ENCODE measurements at places on chromosomes 16 and 17.
A peak's percentile ranks its signal among the peaks of the same experiment; 100 is the strongest.

GRCh38 chr16:82146957-82147356 lies 23.1 kb downstream of the MPHOSPH6 start:
- DNase-seq, result no peak

DNA sequence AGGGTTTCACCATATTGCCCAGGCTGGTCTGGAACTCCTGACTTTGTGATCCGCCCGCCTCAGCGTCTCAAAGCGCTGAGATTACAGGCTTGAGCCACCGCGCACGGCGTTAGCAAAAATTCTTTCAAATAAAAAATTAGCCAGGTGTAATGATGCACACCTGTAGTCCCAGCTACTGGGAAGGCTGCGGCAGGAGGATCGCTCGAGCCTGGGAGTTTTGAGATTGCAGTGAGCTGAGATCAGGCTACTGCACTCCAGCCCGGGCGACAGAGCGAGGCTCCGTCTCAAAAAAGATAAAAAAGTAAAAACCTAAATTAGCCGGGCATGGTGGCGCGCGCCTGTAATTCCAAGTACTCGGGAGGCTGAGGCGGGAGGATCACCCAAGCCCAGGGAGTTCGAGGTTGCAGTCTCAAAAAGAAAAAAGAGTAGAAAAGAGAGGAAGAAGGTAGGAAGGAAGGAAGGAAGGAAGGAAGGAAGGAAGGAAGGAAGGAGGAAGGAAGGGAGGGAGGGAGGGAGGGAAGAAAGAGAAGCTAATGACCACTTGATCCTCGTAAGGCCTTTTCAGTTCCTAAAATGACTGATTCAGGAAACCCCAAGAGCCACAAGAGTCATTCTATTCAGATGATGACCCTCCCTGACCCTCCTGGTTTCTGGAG lies 59.2 kb downstream of the SRL start:
- no peak for DNase-seq

GRCh38 chr17:78029697-78030096 lies 71.2 kb downstream of the TNRC6C start:
- no peak for DNase-seq

- no peak for DNase-seq
Observed at GRCh38 chr16:55349867-55350266, 25.9 kb downstream of the IRX6 start.

- no peak for DNase-seq
Observed at GRCh38 chr16:4944333-4945281, 7.7 kb upstream of the PPL start.

GRCh38 chr16:55426865-55427484 lies 52.0 kb upstream of the MMP2 start:
- no peak for DNase-seq

GRCh38 chr17:63800783-63801182 lies 26.4 kb upstream of the PSMC5 start:
- no peak for DNase-seq

DNA sequence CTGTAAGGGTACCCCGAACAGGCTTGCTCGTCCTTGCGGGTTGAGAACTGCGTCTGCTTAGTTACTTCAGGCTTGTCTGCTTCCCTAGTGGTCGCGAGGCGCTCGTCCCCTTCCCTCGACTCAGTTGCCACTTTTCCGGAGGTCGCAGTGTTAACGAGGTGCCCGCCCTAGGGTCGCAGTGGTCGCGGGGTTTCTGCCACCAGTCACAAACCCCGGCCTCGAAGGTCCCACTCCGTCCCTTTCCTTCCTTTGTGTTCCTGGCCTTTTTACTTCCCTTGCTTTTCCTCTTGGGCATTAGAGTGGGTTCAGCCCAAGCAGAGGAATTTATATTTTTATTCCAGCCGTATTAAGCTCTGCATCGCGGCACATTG lies 299 bp downstream of the NUP85 start:
- no peak for DNase-seq

GRCh38 chr16:66475232-66475631 lies 48.1 kb downstream of the BEAN1 start:
- DNase-seq, result no peak

DNA sequence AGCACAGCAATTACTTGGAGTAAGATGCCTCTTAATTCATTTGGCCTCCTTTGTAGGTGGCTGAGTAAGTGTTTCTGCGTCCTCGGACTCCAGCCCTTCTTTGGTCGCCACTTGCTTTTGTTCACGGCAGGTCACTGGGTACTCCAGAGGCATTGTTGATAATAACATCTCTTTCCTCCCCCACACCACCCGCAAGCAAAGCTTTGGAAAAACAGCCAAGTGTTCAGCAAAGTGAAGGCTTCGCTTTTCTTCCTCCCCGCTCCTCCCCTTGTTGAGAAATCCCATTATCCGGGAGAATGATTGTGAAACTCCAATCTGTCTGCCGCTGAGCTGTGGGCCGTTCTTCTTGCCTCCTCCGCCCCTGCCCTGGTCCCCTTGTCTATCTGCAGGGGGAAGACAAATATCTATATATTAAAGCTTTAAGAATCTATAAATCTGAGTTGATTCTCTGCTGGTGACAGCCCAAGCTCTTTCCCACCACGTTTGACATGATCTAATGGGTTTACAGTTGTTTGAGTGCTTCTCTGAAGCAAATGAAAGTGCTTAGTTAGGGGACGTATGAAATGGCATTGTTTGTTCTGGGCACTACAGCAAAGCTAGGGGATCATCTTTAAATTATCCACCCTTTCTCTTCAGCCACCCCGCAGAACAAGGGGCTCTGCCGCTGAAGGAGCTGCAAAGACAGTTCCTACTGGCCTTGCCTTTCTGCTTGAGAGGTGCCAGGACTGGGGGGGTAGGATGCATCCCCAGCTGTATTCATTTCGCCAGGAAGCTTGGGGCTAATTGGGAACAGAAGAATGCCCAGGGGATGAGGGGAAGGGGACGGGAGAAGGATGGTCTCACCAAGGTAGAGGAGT lies 167.1 kb downstream of the CCDC182 start:
- DNase-seq, result no peak

- no peak for DNase-seq
Observed at GRCh38 chr17:9299695-9300094, 275.9 kb downstream of the STX8 start.

DNA sequence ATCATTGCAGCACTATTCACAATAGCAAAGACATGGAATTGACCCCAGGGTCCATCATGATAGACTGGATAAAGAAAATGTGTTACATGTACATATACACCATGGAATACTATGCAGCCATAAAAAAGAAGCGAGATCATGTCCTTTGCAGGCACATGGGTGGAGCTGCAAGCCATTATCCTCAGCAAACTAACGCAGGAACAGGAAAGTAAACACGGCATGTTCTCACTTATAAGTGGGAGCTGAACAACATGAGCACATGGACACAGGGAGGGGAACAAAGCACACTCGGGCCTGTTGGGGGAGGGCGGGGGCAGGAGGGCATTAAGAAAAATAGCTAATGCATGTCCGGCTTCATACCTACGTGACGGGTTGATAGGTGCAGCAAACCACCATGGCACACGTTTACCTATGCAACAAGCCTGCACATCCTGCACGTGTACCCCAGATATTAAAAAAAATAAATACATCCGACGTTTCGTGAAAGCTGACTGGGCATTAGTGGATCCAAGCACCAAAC lies 28.9 kb downstream of the ZNF778 start:
- DNase-seq, result no peak

GRCh38 chr16:67543036-67543435 lies 14.4 kb downstream of the RIPOR1 start:
- DNase-seq, result no peak

- peak; percentile 30 for DNase-seq
Observed at GRCh38 chr17:77963441-77963840, 4.9 kb downstream of the TNRC6C start.

DNA sequence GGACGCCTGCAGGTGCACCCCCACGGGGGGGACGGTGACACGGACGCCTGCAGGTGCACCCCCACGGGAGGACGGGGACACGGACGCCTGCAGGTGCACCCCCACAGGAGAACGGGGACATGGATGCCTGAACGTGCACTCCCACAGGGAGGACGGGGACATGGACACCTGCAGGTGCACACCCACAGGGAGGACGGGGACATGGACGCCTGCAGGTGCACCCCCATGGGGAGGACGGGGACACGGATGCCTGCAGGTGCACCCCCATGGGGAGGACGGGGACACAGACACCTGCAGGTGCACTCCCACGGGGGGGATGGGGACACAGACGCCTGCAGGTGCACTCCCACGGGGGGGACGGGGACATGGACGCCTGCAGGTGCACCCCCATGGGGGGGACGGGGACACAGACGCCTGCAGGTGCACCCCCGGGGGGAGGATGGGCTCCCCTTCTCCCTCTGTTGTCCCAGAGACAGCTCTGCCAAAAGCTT lies 114.5 kb upstream of the METRNL start:
- no peak for DNase-seq

Measured in CD4-positive, alpha-beta T cell (primary cell).